T1000 (cell line): ENCODE measurements at places on chromosomes 1 and 21.

DNA sequence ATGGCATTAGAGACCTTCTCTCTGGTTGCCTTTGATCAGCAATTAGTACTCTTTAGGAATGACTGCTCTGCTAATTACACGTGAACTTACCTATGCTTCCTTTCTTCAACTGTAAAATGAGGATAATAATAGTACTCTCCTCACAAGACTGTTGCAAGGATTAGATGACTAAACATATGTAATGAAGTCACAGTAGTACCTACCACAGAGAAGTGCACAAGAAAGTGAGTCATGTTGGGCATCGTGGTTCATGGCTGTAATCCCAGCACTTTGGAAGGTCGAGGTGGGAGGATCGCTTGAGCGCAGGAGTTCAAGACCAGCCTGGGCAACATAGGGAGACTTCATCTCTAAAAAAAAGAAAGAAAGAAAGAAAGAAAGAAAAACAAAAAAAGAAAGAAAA lies 68.1 kb upstream of the AK4 start:
- DNase-seq: no peak

GRCh38 chr21:28358170-28358569 lies 634.5 kb downstream of the LTN1 start:
- no peak for DNase-seq

GRCh38 chr1:235887676-235888075 lies 21.0 kb upstream of the LYST start:
- DNase-seq: no peak

- DNase-seq: no peak
Measured at GRCh38 chr21:16842696-16843035, 670.2 kb upstream of the CXADR start.

DNA sequence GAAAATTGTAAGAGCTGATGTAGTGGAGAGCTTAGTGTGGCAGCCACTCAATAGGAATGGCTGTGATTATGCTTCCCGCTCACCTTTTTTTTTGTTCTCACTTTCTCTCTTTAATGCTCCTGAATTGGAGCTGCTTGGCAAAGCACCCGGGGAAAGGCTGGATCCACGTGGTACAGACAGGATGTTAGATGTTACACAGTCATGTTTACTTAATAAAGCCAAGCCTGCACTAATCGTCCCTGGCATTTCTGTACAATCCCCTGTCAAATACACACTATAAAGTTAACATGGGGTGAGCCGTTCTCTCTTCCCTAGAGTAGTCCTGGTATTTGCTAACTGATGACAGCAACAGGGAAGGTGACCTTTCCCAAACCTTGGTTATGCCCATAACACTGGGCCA lies 187.8 kb downstream of the ZSCAN20 start:
- DNase-seq: no peak
